ENCODE measurements at places on chromosomes 5 and 9. TPM values are rescaled to one million over a fixed set of nuclear protein-coding genes. Genes with fewer than 3 reads are reported as not detected.

Gene FBP2
- total RNA-seq = not detected

- DNase-seq = no peak
Measured at GRCh38 chr9:91711755-91712601, 238.1 kb downstream of the ROR2 start.

DNA sequence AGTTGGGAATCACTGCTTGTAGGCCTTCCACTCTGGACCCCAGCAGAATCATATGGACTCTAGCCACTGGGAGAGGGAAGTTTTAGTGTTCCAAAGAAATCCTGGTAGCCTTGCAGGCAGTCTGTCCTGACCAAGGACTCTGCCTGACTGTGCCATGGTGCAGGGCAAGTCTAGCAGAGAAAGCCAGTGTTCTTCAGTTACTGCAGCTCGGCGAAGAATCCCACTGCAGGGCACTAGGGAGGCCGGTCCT is 20.3 kb upstream of the MATR3 start:
- no peak for DNase-seq

- DNase-seq = no peak
Measured at GRCh38 chr5:124160265-124160664, 586.2 kb downstream of the ZNF608 start.

- no peak for DNase-seq
Measured at GRCh38 chr9:79974806-79975422, 403.1 kb downstream of the TLE4 start.

Gene ADAMTS12
- total RNA-seq = 0.05 TPM

- DNase-seq = peak; percentile 52
Measured at GRCh38 chr9:123353984-123354591, 1.9 kb upstream of the CRB2 start.

Gene LIX1
- not detected for total RNA-seq

DNA sequence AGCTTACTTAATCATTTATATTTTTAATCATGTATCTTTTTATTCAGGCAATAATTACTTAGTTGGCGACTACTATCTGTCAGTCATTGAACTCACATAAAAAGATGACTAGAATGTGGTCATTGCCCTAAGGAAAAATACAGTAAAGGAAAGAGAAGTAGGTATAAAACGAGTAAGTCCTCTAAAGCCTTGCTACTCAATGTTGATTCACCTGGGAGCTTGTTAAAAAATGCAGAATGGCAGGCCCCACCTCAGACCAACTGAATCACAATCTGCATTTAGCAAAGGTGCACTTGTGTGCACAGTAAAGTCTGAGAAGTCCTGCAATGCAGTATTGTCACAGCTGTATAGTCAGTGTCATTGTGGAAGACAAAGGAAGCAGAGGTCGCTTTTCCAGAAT is 592.4 kb downstream of the CSNK1G3 start:
- DNase-seq = no peak

Gene UGT3A1
- not detected for total RNA-seq

- no peak for DNase-seq
Measured at GRCh38 chr9:108811944-108812343, 43.8 kb downstream of the ACTL7B start.

- DNase-seq = no peak
Measured at GRCh38 chr5:177591690-177592009, 353 bp upstream of the TMED9 start.

DNA sequence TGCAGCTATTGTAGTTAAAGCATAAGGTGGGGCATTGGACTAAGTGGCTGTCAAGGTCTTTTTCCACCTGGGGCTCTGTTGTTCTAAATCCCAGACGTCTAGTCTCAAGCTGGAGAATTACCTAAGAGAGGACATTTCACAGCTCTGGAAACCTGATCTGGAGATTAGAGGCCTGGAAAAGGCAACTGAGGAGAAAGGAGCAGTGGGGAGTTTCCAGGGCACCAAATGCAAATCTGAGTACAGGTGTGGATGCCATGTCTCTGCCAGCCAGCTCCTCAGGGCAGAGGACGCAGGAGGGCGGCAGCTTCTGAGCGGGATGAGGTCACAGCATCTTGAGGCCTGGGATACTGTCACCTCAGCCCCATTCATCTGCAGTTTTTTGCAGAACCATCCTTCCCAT is 65.2 kb downstream of the PPARGC1B start:
- DNase-seq = no peak

Gene PCDHGA11
- 0.39 TPM for total RNA-seq

DNA sequence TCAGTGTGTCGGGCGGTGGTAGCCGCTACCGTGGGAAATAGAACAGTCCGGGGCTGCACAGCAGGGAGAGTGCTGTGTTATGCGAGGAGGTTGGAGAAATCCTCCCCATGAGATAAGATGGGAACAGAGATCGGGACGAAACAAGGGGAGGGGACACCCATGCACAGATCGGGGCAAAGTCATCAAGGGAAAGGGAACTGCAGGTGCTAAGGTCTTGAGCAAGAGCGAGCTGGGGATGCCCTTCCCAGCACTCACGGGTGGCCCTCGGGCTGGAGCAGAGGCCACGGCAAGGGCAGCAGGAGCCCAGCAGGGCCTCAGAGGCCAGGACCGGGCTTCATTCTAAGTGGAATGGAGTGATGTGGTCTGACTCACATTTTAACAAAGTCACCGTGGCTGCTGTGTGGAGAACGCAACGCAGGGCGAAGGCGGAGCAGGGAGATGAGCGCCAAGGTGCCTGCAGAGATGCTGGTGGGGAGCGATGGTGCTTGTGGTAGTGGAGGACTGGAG is 7.7 kb downstream of the IL13 start:
- no peak for DNase-seq

DNA sequence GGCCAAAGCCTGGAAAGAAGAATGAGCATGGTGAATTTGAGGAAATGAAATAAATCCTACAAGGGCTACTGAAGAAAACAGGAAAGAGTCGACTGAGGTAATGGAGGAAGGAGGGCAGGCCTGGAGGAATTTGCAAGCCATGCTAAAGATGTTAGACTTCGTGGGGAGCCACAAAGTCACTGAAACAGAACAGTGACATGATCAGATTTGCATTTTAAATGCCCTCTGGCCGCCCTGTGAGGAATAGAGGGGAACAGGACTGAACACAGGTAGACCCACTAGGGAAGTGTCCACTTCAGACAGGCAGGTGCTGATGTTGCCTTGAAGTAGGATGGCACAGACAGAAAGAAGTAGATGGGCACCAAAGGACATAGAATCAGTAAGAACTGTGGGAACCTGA is 42.8 kb upstream of the RLN1 start:
- no peak for DNase-seq

DNA sequence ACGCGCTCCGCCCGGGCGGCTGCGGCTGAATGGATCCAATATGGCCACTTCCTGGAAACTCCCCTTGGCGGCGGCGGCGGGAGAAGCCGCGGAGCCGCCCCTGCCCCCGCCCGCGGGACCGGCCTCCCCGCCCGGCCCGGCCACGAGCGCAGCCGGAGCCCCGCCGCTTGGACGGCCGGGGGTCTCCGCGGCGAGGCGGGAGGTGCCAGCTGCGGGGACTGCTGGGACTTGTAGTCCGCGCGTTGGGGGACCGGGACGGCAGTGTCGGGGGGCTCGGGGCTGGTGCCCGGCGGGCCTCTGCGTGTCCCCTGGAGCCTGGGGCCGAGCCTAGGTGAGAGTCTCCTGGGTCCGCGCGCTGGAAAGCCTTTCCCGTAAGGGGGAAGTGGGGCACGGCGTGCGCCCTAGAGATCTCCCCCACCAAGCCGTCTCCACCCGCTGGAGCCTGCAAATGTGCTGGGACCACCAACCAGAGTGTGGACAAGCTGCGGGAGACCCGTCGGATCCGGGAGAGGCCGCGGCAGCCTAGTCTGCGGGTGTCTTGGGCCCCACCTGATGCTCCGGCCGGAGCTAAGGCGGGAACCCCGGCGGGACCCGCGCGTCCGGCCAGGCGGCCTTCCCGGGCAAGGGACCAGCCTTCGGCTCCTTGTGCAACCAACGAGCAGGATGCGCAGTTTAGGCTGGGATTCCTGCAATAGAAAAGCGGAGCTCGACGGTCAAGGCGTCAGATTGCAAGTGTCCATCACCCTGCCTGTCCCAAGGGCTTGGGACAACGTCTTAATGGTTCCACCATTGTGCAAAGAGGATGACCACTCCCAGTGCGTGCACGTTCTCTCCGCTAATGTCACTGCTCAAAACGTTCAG is at the start of gene SEPTIN8:
TSS of gene SEPTIN8 (minus strand) at position 31 of the 861 bp plus-strand sequence. CDS start 102 bp downstream, outside the sequence.
- DNase-seq = no peak

DNA sequence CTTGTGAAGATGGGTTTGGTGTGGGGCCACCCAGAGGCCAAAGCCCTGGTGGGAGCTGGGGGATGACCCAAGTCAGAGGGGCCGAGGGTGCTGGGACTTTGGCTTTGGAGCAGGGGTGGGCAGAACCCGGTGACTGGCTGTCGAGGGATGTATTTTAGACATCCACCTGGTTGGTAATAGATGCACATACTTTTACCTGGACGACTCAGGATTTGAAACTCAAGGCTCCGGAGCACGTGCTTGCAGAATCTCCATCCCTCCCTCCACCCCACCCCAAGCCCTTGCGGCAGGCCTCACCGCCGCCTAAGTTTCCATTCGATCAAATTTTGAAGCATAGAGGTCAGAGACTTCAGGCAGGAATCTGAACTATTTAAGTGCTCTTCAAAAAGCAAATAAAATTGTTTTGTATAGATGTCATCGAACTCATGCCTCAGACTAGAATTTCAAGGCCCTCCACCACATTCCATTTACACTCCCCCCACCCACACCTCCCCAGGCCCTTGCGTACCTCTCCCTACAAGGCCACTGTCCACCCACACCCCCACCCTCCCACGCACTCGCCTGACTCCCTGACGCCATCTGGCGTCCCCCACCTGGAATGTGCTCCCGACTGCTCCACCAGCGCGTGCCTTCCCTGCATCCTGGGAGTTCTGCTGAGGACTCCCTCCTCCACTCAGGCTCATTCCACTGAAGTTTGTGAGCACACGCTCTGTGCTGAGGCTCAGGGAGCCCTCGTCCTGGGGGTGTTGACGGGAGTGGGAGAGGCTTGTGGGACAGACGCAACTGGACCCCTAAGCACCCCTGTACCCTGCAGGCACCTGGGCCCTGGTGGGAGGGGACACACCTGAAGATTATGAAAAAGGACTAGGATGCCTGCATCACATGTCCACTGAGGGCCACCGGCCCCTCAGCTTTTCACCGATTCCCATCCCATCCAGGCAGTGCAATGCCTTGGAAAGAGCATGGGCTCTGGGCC is 56.4 kb upstream of the RPL26L1 start:
- DNase-seq = peak; percentile 8

Gene RCL1
- 29.9 TPM for total RNA-seq

DNA sequence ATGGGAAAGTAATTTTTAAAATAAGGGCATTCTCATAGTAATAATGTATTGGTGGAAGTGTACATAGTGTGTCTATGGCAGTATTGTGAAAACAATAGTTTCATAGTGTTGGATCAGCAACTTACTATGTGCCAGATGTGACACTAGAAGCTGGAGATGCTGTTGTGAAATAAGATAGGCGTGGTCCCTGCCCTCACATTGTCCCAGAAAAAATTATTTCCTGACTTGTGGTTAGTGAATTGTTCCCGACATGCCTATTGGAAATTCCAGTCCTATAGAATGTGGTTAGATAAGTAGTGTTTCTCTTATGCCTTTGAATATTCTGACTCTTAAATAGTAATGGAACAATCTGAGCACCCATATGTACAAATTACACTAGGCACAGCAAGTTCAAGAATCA is 55.3 kb upstream of the MTAP start:
- no peak for DNase-seq

GRCh38 chr9:4262735-4263141 is 37.1 kb downstream of the GLIS3 start:
- peak; percentile 81 for DNase-seq

- DNase-seq = peak; percentile 7
Measured at GRCh38 chr9:111287127-111287526, 42.9 kb downstream of the OR2K2 start.

Gene LECT2
- not detected for total RNA-seq

GRCh38 chr9:120436983-120437475 is 142.9 kb downstream of the CDK5RAP2 start:
- no peak for DNase-seq

- DNase-seq = no peak
Measured at GRCh38 chr9:87075537-87075936, 128.2 kb upstream of the GAS1 start.

DNA sequence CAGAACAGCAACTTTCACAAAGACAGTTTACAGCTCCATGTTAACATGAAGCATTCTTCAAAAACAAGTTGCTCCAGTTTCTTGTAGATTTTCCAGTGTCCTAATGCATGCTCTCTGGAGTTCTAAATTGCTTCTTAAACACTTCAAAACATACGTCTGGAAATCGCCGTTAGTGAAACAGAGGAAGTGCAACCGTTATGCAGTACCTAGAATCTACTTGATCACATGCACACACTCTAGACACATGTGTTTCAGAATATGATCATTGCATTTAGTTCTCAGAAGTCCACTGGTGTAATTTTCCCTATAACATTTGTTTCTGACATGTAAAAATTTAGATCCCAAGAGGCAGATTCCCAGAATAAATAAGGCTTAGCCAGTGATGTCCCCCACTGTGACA is 41.1 kb upstream of the RUFY1 start:
- no peak for DNase-seq

DNA sequence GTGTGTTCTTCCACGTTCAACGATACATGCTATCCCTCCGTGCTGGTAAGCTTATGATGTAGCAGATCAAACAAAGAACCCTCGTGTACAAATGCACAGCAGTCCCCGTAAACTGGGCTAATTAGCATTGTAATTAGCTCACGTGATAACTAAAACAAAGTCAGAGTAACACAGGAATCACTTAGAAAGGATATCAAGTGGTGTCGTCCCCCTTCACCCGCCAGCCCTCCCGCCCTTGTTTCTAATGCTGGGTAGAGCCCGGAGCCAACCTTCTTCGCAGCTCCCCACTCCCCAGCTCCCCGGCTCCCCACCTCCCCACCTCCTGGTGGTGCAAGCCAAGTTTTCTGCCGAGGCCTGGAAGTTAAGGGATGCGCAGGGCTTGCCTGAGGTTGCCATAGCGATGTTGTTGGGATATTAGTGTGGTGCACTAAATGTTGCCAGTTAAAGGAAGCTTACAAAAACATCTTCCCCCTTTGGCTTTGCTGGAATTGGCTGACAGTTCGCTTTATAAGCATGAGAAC is 357.9 kb upstream of the CCNH start:
- DNase-seq = no peak

GRCh38 chr9:133506653-133507038 is 18.1 kb downstream of the MYMK start:
- DNase-seq = no peak
